ENCODE measurements at places on chromosomes 4 and X.

DNA sequence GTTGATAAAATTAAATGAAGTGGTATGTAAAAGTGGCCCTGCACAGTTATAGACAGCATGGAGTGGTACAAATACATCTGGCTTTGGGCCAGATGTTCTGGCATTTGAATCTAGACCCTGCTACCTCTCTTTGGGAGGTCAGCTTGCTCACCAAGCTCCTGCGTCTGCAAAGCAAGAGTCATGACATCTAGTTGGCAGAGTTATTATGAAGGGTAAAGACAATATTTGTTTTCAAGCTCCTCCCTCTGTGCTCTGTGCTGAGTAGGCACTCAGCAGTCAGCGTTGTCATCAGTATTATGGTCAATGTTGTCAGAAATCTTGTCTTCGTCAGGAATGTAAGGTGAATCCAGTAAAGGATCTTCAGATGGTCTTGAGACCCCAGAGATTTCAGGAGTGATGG is 55.8 kb downstream of the CCNI start:
- no peak for DNase-seq

DNA sequence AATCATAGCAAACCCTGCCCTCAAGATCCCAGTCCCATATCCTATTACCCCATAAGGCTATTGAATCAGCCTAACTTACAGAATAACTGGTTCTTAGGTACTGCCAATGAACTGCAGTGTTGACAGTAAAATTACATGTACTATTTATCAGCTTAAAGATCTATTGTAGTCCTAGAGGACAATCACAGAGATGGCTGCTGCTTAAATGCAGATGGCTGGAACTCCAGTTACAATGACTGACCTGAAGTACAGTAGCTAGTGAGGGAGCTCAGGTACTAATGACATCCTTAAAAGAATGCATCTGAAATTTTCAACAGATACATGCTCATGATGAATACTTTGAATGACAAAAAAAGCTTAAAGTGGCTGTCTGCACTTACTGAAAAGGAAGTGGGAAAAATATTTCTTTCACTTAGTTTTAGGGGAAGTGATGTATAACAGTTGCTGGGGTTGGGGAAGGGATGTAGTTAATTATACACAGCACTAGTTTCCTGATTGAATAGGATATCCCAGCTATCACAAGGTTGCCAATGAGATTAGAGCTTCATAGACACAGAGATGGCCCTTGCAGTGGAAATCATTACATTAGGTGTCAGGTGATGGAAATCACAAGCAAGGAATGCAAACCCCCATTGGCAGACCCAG is 42.0 kb downstream of the USP26 start:
- no peak for DNase-seq

- DNase-seq: no peak
Measured at GRCh38 chrX:9267415-9267814, 197.4 kb upstream of the TBL1X start.

DNA sequence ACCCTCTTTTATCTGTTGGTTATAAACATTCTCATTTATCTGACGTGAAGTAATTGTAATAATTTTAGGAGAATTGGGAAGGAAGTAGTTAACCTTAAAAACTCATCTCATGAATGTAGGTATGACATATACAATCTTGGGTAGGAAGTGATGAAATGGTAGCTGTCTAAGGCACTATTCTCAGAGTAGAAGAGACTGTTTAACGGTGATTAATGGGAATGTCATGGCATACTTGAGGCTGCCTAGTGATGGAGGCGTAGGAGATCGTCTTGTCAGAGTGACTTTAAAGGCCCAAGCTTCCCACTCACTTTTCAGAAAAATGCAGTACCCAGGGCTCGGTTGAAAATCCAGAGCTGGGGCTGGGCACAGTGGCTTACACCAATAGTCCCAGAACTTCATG is 19.4 kb upstream of the AGA start:
- DNase-seq: no peak

DNA sequence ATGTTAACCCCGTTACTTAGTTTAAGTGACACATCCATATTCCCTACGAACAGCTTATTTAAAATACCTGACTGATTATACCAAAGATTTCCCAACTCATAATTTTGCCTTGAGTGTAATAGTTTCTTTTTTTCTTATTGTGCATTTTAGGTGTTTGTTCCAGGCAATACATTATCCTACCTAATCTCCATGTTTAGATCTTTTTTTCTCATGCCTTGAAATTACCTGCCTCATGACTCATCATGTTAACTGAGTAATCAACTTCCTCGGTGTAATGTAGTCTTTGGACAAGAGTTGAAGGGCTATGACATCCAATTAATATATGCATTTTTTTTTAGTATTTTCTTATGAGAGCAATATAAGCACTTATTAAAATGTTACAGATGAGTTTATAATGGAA is 228.7 kb upstream of the ANKRD50 start:
- no peak for DNase-seq

Data from stimulated activated CD4-positive, alpha-beta T cell treated with anti-CD3 and anti-CD28 coated beads, Interleukin-2, amount 100 ng/mL, for 24 hours (primary cell).